ENCODE measurements at places on chromosomes 3 and 15. TPM values are rescaled to one million over a fixed set of nuclear protein-coding genes. Genes with fewer than 3 reads are reported as not detected.

ARPP19 gene
- total RNA-seq, result 125 TPM

LPP gene
- total RNA-seq, result 36.4 TPM

ZCWPW2 gene
- total RNA-seq, result 0.47 TPM

REC114 gene
- total RNA-seq, result not detected

ZNF620 gene
- 5.1 TPM for total RNA-seq

LMAN1L gene
- total RNA-seq, result not detected

CHRNA7 gene
- total RNA-seq, result 0.73 TPM

LRRC34 gene
- 3.2 TPM for total RNA-seq

GUCA1C gene
- total RNA-seq, result not detected

CFAP91 gene
- total RNA-seq, result 0.20 TPM

SLC12A1 gene
- not detected for total RNA-seq

GCNT3 gene
- not detected for total RNA-seq

LEKR1 gene
- not detected for total RNA-seq

GPR149 gene
- total RNA-seq, result not detected

PARP15 gene
- 0.94 TPM for total RNA-seq

TAGLN3 gene
- not detected for total RNA-seq

ZNF385D gene
- total RNA-seq, result 4.5 TPM

DOCK3 gene
- total RNA-seq, result 0.15 TPM

CTXN2 gene
- not detected for total RNA-seq

ZIC1 gene
- total RNA-seq, result not detected

TBC1D2B gene
- 24.8 TPM for total RNA-seq

IGDCC3 gene
- total RNA-seq, result not detected

SLC22A14 gene
- total RNA-seq, result not detected

FBXO40 gene
- not detected for total RNA-seq

GP5 gene
- total RNA-seq, result 0.13 TPM

KCNAB1 gene
- total RNA-seq, result 0.53 TPM

EBLN2 gene
- 1.4 TPM for total RNA-seq

KNG1 gene
- not detected for total RNA-seq

PRC1 gene
- total RNA-seq, result 177 TPM

SERINC4 gene
- total RNA-seq, result 0.05 TPM
